ENCODE measurements at places on chromosomes 2 and 18. TPM values are rescaled to one million over a fixed set of nuclear protein-coding genes. Genes with fewer than 3 reads are reported as not detected.

The PLEKHH2 gene
- total RNA-seq, result 3.1 TPM

The GDF7 gene
- 0.15 TPM for total RNA-seq

The TOGARAM2 gene
- total RNA-seq, result 0.16 TPM

The GMCL1 gene
- 9.2 TPM for total RNA-seq

The PSMA8 gene
- total RNA-seq, result not detected

The ENOSF1 gene
- total RNA-seq, result 24.5 TPM

The POTEC gene
- not detected for total RNA-seq

The PLGLB2 gene
- 0.11 TPM for total RNA-seq

The REG3A gene
- total RNA-seq, result not detected

Data from A549 treated with dexamethasone at 1 μM for 4 hours (cell line).